Stimulated activated CD8-positive, alpha-beta memory T cell treated with anti-CD3 and anti-CD28 coated beads, Interleukin-4, amount 100 ng/mL, for 1 hour (primary cell): ENCODE measurements at places on chromosomes 7 and 10.

DNA sequence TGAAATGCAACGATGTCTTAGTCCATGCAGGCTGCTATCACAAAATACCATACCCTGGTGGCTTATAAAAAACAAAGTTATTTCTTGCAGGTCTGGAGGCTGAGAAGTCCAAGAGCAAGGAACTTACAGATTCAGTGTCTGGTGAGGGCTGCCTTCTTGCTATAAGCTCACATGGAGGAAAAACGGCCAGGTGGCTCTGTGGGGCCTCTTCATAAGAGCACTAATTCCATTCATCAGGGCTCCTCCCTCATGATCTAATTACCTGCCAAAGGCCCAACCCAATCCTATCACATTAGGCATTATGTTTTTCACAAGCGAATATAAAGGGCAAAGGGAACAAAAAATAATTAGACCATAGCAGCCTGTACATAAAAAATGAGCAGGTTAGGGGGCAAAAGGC is 35.4 kb downstream of the PAPSS2 start:
- no peak for DNase-seq

- no peak for DNase-seq
Observed at GRCh38 chr7:94701555-94701973, 45.6 kb upstream of the SGCE start.

DNA sequence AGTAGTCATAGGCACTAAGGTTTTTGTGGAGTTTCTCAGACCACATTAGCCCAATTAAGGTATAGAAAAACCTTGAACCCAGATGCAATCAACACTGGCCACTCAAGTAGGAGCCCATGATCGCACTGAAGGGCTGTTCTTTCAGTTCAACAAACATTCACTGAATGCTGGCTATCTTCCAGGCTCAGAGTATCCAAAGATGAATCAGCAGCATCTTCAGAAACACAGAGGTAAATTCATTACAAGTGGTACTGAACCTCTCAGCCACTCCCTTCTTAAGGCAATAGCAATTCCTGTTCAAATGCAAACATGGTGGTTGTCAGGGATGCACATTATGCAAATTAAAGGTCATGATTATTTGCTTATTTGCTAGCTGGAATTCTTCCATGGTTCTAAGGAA is 17.1 kb downstream of the KCNK18 start:
- DNase-seq = no peak

DNA sequence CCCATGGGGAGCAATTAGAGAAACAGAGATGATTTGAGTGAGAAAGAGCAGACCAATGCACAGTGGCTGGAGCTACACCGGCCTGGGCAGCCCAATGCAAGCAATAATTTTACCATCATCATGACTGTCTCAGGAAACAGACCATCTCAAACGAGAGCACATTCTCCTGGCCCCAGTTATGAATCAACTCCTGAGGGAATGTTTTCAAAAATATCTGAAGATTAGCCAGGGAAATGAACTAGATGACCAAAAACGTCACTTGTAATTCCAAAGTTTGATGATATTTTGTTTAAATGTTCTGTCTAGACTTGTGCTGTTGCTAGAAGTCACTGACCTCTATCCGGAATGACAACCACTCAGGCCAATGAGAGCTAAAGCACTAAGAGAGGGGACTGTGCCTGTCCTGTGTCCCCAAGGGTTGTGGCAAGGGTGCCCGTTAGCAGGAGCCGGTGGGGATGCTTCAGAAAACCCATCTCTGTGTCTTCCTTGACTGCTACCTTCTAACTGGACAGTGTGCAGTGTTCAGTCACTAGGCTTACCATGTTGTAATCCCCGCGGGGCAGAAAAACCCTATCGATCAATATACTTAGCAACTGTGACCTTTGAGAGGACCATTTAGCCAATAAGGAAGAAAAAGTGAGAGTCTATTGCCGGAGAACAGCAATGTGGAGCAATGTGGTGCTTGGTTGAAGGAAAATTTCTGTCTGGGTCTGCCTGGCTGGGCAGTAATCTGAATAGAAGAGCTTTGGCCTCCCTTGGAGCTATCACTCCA is 202.4 kb downstream of the ADAM12 start:
- DNase-seq = no peak

DNA sequence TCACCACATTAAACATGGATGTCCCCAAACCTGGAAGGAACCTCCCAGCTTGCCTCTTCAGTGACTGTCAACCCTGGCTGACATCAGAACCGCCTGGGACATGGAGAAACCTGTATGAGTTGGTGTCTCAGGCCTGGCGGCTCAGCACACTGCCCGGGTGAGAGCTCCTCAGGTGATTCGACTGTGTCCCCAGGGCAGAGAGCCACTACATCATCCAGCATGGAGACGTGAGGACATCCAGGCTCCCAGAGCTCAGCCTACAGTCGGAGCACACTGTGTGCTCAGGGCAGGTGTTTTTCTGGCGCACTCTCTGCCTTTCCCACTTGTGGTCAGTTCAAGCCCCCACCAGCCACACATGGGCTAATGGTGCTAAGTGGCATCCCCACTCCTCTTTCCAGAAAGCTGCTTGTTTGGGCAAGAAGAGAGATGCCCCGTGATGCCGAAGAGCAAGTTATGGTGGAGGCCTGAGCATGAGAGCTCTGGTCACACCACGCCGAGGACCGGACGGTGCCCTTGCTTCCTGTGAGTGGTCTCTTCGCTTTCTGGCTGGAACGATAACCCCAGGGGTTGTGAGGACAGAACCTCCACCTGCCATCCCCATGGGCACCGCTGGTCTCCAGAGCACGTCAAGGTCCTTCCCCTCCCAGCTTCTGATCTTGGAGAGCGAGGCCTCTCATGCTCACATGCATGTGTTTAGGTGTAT is 38.5 kb downstream of the AMZ1 start:
- no peak for DNase-seq
